ENCODE measurements at places on chromosomes 1 and 21.

GRCh38 chr1:19800076-19800804 lies 524 bp upstream of the TMCO4 start:
- no peak for DNase-seq

- DNase-seq: peak; percentile 48
These were observed 42.4 kb upstream of the BACH1 start for GRCh38 chr21:29256126-29256910.

- DNase-seq: no peak
These were observed 266.9 kb downstream of the SIPA1L2 start for GRCh38 chr1:232363008-232363407.

- DNase-seq: no peak
These were observed 670.2 kb upstream of the CXADR start for GRCh38 chr21:16842696-16843035.

DNA sequence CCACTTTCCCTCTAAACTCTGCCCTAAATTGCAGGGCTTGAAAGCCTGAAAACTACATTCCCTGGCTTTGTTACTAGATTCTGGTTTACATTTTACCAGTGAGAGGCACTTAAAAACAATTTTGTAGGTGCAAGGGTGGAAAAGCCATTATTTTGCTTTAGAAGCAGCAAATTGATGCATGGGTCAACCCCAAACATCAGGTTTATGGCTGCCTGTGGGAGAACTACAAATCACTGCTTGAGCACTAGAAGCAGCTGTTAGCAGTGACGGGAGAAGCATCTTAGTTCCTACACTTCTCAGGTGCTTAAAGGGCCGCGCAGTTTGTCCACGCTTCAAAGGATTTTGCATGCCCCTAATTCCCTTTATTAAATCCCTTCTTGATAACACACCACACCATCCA lies 417.2 kb downstream of the PCP4 start:
- DNase-seq: no peak

DNA sequence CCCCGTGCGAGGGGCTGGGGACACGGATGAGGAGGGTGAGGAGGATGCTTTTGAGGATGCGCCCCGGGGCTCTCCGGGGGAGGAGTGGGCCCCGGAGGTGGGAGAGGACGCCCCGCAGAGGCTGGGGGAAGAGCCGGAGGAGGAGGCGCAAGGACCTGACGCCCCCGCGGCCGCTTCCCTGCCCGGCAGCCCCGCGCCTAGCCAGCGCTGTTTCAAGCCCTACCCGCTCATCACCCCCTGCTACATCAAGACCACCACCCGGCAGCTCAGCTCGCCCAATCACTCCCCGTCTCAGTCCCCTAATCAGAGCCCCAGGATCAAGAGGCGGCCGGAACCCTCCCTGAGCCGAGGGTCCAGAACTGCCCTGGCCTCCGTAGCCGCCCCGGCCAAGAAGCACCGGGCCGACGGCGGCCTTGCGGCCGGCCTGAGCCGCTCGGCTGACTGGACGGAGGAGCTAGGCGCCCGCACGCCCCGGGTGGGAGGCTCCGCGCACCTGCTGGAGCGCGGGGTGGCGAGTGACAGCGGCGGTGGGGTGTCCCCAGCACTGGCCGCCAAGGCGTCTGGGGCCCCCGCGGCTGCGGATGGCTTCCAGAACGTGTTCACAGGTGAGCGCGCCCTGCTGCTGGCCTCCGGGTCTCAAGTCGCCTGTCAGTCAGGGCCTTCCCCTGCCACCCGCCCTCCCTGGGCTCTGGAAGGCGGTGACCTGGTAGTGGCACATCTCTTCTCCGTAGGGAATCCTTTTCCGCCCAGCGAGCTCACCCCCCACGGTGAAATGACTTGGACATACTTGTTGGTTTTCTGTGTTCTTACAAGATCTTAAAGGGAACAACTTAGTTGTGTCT lies 1.7 kb downstream of the FMN2 start:
- peak; percentile 29 for DNase-seq

GRCh38 chr1:217274927-217275654 lies 355.8 kb downstream of the GPATCH2 start:
- DNase-seq: no peak

- peak; percentile 56 for DNase-seq
These were observed 114.7 kb upstream of the WNT4 start for GRCh38 chr1:22257290-22258275.

- DNase-seq: no peak
These were observed 20.6 kb upstream of the MAGI3 start for GRCh38 chr1:113369699-113370098.

- DNase-seq: no peak
These were observed 217.6 kb upstream of the SAMSN1 start for GRCh38 chr21:14763695-14764064.

GRCh38 chr1:236066828-236067386 lies 2.0 kb upstream of the NID1 start:
- DNase-seq: no peak

GRCh38 chr1:232524056-232524455 lies 105.9 kb downstream of the SIPA1L2 start:
- no peak for DNase-seq

- DNase-seq: no peak
These were observed 42.4 kb downstream of the GLUL start for GRCh38 chr1:182348961-182349747.

DNA sequence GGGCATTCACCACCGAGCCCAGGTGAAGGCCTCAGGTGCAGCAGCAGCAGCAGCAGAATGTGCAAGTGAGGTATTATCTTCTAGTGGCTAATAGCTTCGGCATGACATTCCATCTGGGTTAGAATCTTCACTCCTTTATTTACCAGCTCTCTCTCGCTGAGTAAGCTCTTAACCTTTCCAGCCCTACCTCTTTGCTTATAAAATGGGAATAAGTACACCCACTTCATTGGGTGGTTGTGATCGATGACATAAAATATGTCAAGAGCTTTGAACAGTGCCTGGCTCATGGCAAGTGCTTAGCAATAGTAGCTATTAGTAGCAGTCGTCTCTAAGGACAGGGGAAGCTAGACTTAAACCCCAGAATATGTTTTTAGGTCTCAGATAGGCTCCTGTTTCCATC lies 149.5 kb downstream of the NOS1AP start:
- DNase-seq: no peak

DNA sequence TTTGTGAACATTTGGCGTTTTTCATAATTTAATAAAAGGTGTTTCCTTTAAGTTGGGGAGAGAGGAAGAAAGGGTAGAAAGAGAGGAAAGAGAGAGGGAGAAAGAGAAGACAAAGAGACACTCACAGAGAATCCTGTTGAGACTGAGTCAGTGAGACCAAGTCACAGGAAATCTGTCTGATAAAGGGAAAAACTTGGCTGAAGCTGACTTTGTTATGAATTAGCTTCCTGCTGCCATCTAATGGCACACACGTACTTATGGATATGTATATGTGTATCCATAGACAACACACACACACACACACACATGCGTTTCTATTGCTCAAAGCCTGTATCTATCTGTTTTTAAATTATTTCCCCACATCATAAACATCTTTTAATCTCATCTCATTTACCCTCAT lies 42.5 kb upstream of the DISC1 start:
- DNase-seq: no peak

GRCh38 chr1:94754570-94754969 lies 65.6 kb upstream of the SLC44A3 start:
- no peak for DNase-seq

DNA sequence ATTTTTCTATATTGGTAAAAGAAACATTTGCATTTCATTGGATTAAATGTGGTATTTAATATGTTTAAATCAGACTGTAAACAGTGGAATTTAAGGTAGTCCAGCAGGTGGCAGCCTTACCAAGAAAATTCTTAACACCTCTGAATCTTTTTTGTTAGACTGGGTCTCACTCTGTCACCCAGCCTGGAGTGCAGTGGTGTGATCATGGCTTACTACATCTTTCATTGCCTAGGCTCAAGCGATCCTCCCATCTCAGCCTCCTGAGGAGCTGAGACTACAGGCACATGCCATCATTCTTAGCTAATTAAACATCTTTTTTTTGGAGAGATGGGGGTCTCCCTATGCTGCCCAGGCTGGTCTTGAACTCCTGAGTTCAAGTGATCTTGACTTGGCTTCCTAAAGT lies 98.8 kb downstream of the RABGAP1L start:
- DNase-seq: peak; percentile 70

- no peak for DNase-seq
These were observed 84.4 kb upstream of the TTC39A start for GRCh38 chr1:51414811-51415210.

- DNase-seq: no peak
These were observed 27.5 kb downstream of the UBASH3A start for GRCh38 chr21:42431196-42431595.

GRCh38 chr1:236495467-236496112 lies 28.2 kb upstream of the LGALS8 start:
- peak; percentile 68 for DNase-seq

DNA sequence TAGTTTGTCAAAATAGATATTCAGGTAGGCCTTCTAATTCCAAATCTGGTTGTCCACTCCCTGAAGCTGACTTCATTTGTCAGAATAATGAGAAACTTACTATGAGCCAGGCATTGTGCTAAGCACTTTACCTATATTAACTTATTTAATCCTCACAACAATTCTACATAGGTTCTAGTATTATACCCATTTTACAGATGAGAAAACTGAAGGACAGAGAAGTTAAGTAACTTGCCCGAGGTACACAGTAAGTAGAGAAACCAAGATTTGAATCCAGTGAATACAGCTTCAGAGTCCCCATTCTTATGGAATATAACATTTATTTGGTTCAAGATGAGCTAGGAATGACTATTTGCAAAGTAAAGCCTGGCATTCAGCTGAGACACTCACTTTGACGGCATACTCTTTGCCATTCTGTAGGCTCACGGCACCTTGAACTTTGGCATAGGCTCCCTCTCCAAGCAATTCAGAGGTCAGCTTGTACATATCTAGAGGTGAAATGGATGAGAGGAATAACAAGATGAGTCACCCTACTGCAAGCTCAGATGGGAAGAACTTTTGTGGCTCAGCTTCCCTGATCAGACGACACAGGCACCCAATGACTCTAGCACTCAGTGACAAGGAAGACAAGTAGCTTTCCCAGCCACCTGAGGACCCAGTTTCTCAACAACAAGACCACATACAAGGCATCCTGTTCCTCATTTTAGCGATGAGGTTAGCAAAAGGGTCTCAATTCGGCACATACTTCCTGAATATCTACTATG lies 23.7 kb downstream of the MKNK1 start:
- DNase-seq: no peak

DNA sequence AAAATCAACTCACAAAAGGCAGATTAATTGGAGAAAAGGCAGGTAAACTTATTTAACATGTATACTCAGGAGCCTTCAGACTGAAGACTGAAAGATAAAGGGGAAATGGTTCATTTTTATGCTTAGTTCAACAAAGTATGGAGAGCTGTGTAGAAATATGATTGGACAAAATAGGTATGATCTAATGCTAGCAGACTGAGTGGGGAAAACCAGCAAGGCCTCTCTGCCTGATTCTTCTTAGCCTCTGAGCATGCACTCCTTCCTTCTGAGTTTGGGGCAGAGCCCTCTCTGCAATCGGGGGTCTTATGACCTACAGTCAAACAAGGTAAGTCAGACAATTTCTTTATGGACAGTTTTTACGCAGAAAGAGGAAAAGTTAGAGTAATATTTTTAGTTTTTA lies 38.8 kb upstream of the SUCO start:
- DNase-seq: no peak
